Activated CD8-positive, alpha-beta memory T cell treated with anti-CD3 and anti-CD28 coated beads, Interleukin-2, amount 50 U/mL, for 48 hours (primary cell): ENCODE measurements at places on chromosomes 4 and X.

- no peak for DNase-seq
These were observed 312.6 kb downstream of the PACRGL start for GRCh38 chr4:21012851-21013331.

DNA sequence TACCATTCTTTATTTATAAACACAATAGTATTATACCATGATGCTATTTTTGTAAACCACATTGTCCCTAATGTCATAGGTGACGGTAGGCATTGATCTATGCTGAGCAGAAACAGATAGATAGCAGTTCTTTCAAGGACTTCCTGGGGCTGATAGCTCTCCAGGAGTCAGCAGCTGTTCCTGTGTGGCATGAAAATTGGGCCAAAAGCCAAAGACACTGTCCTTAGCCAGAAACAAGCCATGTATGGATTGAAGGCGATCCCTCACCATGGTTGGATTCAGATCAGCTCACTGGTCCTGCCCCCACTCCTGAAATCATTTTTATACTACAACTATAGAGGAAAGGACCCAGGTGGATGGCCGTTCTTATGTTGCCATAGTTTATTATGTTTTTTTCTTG lies 53.6 kb downstream of the DDX60 start:
- no peak for DNase-seq

DNA sequence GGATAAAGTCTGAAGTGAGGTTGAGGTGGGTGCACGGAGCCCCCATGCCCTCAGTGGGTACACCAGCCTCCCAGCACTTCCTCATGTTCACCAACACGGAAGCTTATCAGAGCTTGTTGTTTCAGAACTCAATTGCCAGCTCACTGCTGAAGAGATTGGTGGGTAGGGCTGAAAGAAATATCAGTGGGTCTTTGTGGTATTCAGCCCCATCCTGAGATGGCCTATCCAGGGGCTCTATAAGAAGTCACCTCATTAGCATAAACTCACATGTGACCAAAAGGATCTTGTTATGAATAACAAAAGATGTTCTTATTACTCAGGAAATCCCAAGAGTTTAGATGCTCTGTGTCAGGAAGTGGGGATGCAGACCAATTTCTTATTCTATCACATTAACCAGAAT lies 177.3 kb downstream of the ARHGAP10 start:
- DNase-seq = no peak

DNA sequence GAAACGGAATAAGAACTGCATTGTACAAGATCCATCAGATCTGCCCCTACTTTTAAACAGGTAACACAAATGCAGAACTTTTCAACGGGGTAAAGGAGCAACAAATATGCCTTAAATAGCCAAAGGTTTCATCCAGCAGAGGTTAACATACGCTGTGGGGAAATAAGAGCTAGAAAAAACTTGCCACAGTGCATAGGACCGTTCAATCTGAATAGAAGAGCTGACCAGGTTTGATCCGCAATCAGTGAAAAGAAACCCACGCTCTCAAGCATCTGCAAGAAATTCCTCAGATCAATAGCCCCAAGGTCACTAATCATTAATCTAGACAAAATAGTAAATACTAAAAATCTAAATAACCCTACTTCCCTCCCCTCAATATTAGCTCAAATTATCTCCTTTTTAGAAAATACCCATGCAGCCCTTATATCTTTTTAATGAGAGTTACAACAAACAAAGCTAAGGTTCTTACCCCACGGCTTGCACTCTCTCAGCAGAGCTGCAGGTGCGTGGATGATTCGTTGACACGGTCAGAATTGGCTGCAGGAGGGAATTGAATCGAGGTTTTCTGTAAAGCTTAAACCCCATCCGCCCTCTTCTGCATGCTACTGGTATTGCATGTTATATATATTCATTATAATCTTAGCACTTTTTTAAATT lies at the start of gene TLR10:
TSS of gene TLR10 (minus strand) at position 539 of the 657 bp plus-strand sequence. CDS start 7,400 bp downstream, outside the sequence.
- no peak for DNase-seq
